ENCODE measurements at places on chromosomes 7 and 10. TPM values are rescaled to one million over a fixed set of nuclear protein-coding genes. Genes with fewer than 3 reads are reported as not detected.

GRCh38 chr10:70174058-70174741 lies 3.9 kb upstream of the SAR1A start:
- no peaks in the 10 kb centered on the region for H3K27me3 ChIP-seq
- peak overlapping the region; percentile 60 for H3K27ac ChIP-seq
- no peak for DNase-seq
- H3K4me3 ChIP-seq = no peak overlapping the region

DNA sequence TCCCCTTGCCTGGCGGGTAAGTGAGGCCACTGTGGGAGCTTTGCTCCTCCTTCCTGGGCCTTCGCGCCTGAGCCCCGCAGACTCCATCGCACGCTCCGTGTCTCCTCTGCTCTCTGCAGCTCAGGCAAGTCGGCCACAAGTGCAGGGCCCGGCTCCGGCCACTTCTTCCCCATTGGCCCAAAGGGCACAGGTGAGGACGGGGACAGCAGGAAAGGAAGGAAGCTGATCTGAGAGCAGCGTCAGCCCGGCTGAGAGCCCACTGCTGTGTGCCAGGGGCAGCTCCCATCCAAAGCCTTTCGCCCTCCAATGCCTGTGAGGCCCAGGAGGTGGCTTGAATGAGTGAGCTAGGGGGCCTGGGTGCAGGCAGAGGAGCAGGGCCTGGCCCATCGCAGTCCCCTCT lies 33.7 kb upstream of the RHEB start:
- H3K4me1 ChIP-seq = 0 out of 2 replicates have a peak, but pooled peaks cover 9% of the 10 kb centered on the region
- H3K27ac ChIP-seq = no peak overlapping the region
- H3K4me3 ChIP-seq = no peak overlapping the region
- H3K27me3 ChIP-seq = no peaks in the 10 kb centered on the region
- no peak for DNase-seq
- H3K36me3 ChIP-seq = peaks cover 6% of the 10 kb centered on the region

ENTPD1 gene
- total RNA-seq = 0.31 TPM

GRCh38 chr10:1255600-1256431 lies 199.6 kb downstream of the WDR37 start:
- no peak overlapping the region for H3K27ac ChIP-seq
- no peak for DNase-seq
- no peaks in the 10 kb centered on the region for H3K4me1 ChIP-seq
- no peak overlapping the region for H3K4me3 ChIP-seq

TFEC gene
- not detected for total RNA-seq

HYAL4 gene
- total RNA-seq = not detected

- no peaks in the 10 kb centered on the region for H3K36me3 ChIP-seq
- no peaks in the 10 kb centered on the region for H3K4me1 ChIP-seq
- DNase-seq = no peak
- H3K4me3 ChIP-seq = no peak overlapping the region
- H3K27me3 ChIP-seq = peaks cover 15% of the 10 kb centered on the region
Observed at GRCh38 chr10:60722623-60723022, 55.7 kb upstream of the CDK1 start.

GIMAP7 gene
- 0.33 TPM for total RNA-seq

DNA sequence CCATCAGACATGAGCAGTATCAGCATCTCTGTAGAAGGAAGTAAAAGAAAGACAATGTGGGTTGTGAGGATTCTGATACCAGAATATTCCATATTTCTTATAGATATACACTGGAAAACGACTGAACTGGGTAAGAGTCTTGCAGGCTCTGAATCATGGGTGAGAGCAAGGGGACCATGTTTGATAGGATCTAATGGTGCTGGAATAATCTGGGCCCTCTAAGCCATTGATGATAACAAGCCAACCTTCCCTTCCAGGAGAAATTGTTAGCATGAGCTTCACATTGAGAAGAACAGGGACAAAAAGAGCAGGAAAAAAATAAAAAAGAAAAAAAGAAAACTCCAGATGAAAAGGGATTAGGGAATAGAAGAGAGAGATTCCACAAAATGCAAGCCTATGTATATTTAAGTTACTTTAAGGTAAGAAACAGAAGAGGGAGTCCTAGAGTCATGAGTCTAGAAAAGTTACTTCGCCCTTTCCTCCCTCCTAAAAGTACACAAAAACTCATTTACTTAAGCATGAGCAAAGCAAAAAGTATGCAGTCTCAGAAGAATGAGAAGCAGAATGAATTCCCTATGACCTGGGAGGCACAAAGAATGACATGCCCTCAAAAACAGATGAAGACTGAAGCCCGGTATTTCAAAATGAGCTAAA lies 181.9 kb downstream of the TMEM26 start:
- H3K27ac ChIP-seq = no peak overlapping the region
- DNase-seq = peak; percentile 80
- H3K4me3 ChIP-seq = no peak overlapping the region
- no peaks in the 10 kb centered on the region for H3K36me3 ChIP-seq

DNA sequence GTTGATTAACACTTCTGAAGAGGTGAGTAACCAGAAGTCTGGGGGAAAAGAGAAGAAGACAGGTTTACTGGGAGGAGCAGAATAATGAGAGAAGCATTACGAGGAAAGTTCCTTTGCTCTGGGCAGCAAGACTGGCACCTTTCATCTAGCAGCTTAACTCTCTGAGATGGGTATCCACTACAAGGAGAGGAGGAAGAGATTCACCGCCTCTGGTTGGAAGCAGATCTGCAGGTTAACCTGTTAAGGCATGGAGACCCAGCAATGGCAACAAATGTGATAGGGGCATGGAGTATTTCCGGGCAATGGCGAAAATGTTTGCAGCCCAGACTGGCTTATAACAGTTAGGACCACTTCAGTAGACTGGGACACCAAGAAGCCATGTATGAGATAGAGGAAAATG lies 162.2 kb downstream of the TFEC start:
- no peak overlapping the region for H3K4me3 ChIP-seq
- no peaks in the 10 kb centered on the region for H3K4me1 ChIP-seq
- no peak overlapping the region for H3K27ac ChIP-seq
- H3K27me3 ChIP-seq = no peaks in the 10 kb centered on the region
- no peak for DNase-seq

- no peaks in the 10 kb centered on the region for H3K4me1 ChIP-seq
- peaks cover 14% of the 10 kb centered on the region for H3K27me3 ChIP-seq
- no peaks in the 10 kb centered on the region for H3K36me3 ChIP-seq
- no peak for DNase-seq
- no peak overlapping the region for H3K27ac ChIP-seq
Observed at GRCh38 chr7:143345428-143345900, 17.0 kb downstream of the FAM131B start.

PNLIPRP3 gene
- not detected for total RNA-seq

All from Panc1 (cell line).